NCI-H1105 (cell line): ENCODE measurements at places on chromosomes 16 and 17.

DNA sequence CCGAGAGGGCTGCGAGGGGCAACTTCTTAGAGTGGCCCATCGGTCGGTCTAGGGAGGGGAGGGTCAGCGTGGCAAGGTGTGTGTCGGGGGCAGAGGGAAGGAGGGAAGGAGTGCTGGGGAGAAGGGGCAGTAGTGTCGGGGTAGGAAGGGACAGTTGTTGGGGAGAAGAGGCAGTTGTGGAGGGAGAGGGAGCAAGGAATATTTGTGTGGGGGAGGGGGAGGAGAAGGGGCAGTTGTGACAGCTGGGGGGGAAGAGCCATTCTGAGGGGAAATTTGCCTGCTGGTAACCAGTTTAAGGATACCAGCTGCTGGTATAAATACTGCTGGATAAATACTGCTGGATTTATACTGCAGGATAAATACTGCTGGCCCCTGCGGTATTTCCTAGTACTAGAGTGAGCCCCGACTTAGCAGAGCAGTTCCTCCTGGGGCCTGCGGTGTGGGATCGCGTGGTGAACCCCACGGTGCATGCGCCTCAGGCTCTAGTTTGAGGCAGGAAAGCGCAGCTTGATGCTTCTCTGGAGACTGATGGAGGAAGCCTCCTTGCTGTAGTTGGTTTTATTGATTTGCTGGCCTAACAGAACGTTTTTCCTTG, 309 bp downstream of the DNAH2 start:
- peak; percentile 34 for DNase-seq

DNA sequence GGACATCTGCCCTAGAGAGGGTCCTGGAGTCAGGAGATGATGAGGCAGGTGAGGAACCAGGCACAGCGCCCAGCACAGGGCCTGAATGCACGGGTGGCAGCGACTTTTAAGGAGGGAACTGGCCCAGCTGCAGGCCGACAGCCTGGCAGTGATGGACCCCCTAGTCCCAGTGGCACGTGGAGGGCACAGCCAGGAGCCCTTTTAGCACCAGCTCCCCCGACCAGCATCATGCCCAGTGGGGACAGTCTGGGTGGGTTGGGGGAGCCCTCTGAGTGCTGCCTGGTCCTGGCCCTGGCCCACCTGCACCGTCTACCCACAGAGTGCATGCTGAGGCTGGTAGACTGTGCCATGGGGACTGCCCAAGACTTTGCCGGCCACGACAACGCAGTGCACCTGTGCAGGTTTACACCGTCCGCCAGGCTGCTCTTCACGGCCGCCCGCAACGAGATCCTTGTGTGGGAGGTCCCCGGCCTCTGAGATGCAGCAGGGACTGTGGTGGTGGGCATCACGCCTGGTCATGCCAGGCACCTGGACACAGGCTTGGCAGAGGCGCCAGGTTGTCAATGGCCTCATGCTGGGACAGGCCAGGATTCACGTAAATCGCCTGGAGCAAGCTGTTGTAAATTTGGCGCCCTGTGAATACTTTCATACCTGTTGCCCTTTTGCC, 686 bp upstream of the RHOT2 start:
- no peak for DNase-seq

GRCh38 chr16:8961811-8962390, 1.8 kb downstream of the USP7 start:
- no peak for DNase-seq

GRCh38 chr16:31501966-31502348, 6.2 kb downstream of the RUSF1 start:
- DNase-seq = no peak

DNA sequence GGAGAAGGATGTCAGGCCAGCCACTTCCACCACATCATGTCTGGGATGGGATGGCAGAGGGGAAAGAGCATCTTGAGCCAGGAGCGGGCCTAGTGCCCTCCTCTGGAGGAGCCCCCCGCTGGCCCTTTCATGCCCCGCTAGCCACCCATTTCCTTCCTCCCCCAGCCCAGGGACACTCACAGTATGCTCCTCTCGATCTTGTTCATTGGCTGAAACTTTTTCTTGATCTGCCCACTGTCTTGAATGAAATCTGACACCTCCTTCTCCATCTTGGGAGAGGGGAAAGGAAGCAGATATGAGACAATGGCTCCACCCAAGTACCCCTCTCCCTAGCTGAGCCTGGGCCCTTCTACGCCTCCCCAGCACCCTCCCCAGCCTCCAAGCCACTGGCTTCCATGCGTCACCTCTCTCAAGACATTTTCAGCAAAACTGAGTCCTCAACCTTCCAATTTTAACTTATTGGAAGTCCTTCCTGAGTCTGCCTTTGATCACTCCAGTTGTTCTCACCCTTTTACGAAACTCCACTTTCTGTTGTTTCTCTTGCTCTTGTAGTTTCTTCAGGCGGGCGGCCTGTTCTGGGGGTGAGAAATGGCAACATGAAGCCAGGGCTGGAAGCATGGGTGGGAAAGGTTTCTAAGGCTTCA, 7.2 kb downstream of the SPAG7 start:
- DNase-seq = no peak

DNA sequence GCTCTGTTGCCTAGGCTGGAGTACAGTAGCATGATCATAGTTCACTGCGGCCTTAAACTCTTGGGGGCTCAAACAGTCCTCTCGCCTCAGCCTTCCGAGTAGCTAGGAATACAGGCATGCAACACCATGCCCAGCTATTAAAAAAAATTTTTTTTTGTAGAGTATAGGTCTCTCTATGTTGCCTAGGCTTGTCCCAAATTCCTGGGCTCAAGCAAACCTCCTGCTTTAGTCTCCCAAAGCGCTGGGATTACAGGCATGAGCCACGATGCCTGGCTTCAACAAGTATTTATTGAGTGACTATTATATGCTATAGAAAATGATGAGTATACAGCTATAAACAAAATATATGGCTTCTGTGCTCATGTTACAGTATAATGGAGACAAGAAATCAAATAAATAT, 66.7 kb upstream of the C17orf78 start:
- DNase-seq = no peak

DNA sequence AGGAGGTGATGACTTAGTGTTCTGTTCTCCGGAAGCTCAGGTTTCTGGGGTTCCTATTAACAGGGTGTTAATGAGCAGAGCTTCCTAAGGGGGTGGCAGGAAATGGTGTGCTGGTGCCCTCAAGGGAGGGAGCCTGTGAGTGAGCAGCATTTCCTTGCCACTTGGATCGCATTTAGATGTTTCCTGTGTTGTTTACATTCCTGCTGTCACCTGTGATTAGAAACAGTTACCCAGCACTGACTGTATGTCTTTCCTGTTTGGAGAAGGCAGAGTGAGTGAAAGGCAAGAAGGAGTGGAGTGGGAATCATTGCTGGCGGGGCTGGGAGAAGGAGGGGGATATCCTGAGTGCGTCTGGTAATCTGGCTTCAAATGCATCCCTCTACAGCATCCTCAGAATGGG, 214.6 kb downstream of the CCDC182 start:
- DNase-seq = no peak

DNA sequence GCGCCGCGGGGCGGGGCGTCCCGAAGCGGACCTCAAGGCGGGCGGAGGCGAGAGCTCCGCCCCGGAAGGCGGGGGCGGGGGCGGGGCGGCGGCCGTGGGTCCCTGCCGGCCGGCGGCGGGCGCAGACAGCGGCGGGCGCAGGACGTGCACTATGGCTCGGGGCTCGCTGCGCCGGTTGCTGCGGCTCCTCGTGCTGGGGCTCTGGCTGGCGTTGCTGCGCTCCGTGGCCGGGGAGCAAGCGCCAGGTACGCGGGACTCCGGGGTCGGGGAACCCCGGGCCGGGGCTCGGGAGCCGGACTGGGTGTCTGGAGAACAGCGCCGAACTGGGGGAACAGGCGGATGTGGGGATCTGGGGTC, at the start of gene TNFRSF12A:
Gene TNFRSF12A (plus strand): TSS at position 122 of the 357 bp plus-strand sequence. CDS start 30 bp downstream, at position 152.
- DNase-seq = no peak

- peak; percentile 70 for DNase-seq
Measured at GRCh38 chr17:31842195-31843069, 16.6 kb downstream of the COPRS start.
